Pancreas (tissue), 10 donors: ENCODE measurements at places on chromosomes 6 and 20. TPM values are rescaled to one million over a fixed set of nuclear protein-coding genes. Genes with fewer than 3 reads are reported as not detected.
A peak's percentile ranks its signal among the peaks of the same experiment; 100 is the strongest.

DNA sequence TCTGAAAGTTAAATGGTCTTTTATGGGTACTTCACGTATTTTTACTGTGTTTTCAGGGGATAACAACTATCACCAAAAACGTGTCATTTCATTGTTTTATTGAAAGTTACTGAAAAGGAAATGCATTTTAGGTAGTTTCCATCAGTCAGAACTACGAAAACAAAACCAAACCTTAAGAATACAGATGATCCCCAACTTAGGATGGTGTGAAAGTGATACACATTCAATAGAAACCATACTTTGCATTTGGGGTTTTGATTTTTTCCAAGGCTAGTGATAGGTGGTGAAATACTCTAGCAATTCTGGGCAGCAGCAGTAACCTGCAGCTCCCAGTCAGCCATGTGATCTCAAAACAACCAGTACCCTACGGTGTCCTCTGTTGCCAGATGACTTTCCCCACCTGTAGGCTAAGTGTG, 25.9 kb upstream of the EFHC1 start:
- no peak overlapping the region for H3K27ac ChIP-seq
- no peak overlapping the region for H3K4me3 ChIP-seq
- peaks cover 16% of the 10 kb centered on the region for H3K4me1 ChIP-seq
- no peaks in the 10 kb centered on the region for H3K36me3 ChIP-seq
- no peak for DNase-seq

DNA sequence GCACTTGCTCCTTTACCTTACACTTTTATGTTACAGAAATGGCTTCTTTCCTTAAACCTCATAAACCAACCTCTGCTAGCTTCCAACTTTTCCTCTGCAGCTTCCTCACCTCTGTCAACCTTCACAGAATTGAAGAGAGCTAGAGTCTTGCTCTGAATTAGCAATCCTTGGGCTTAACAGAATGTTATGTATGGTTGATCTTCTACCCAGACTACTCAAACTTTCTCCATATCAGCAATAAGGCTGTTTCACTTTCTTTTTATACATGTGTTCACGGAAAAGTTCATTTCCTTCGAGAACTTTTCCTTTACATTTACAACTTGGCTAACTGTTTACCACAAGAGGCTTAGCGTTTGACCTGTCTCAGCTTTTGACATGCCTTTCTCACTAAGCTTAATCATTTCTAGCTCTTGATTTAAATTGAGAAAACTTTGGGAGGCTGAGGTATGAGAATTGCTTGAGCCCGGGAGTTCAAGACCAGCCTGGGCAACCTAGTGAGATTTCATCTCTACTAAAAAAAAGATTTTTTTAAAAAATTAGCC, 207.3 kb downstream of the BMP7 start:
- H3K27ac ChIP-seq = no peak overlapping the region
- H3K4me1 ChIP-seq = no peaks in the 10 kb centered on the region
- no peaks in the 10 kb centered on the region for H3K27me3 ChIP-seq

DNA sequence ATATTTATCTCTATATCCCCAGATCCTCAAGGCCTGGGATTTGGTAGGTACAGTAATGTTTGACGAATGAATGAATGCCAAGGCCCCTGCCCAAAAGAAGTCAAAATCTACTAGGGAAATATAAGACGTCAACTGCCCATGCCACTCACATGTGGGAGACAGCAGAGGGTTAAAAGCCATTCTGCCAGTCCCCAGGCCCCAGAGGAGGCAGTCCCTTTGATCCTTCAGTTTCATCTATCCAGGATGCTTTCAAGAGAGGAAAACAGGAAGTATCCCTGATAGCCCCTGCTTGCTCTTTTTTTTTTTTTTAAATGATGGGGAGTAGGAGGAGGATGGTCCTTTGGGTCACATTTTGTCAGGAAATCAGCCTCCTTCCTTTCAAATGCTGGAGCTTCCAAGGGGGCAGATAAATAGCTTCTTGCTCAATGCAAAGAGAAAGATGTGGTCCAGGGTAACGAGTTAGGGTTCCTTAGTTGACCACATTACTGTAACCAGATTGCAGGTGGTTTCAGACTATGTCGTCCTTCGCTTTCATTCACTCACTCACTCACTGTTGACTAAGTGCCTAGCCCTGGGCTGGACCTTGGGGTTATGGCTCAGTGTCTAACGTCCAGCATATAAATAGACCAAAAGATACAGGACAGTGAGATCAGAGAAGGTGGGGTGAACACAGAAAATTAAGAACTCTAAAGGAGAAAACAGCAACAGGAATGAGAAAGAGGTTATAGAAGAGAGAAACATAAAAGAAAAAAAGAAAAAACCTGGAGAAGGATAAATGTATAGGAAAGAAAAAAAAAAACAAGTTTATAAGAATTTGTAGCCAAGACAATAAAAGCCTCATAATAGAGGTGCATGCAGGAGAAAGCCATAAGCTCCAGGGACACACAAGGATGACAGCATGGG, 64.6 kb upstream of the PIM1 start:
- peak overlapping the region; percentile 85 for H3K27ac ChIP-seq
- no peak overlapping the region for H3K4me3 ChIP-seq
- H3K4me1 ChIP-seq = peaks cover 17% of the 10 kb centered on the region
- no peaks in the 10 kb centered on the region for H3K27me3 ChIP-seq

GRCh38 chr6:13044896-13045295, 283.4 kb downstream of the TBC1D7 start:
- no peak overlapping the region for H3K4me3 ChIP-seq
- no peak for DNase-seq
- no peaks in the 10 kb centered on the region for H3K4me1 ChIP-seq
- H3K36me3 ChIP-seq = no peaks in the 10 kb centered on the region
- no peaks in the 10 kb centered on the region for H3K27me3 ChIP-seq

- H3K4me1 ChIP-seq = no peaks in the 10 kb centered on the region
- no peak for DNase-seq
- no peaks in the 10 kb centered on the region for H3K36me3 ChIP-seq
- no peak overlapping the region for H3K27ac ChIP-seq
- H3K27me3 ChIP-seq = no peaks in the 10 kb centered on the region
Measured at GRCh38 chr6:3277251-3277650, 18.5 kb downstream of the PSMG4 start.

- no peak for DNase-seq
- H3K27ac ChIP-seq = no peak overlapping the region
- no peaks in the 10 kb centered on the region for H3K36me3 ChIP-seq
- H3K27me3 ChIP-seq = no peaks in the 10 kb centered on the region
- no peak overlapping the region for H3K4me3 ChIP-seq
Measured at GRCh38 chr6:37054580-37054979, 49.1 kb downstream of the FGD2 start.

- H3K36me3 ChIP-seq = no peaks in the 10 kb centered on the region
- H3K27me3 ChIP-seq = no peaks in the 10 kb centered on the region
- no peak for DNase-seq
Measured at GRCh38 chr20:23135449-23136420, 49.6 kb upstream of the CD93 start.

- no peak overlapping the region for H3K27ac ChIP-seq
- H3K36me3 ChIP-seq = no peaks in the 10 kb centered on the region
- H3K4me3 ChIP-seq = no peak overlapping the region
- H3K4me1 ChIP-seq = peaks cover 18% of the 10 kb centered on the region
- no peaks in the 10 kb centered on the region for H3K27me3 ChIP-seq
Measured at GRCh38 chr6:79070206-79070825, 7.7 kb downstream of the PHIP start.

GRCh38 chr20:40673442-40673841, 15.6 kb downstream of the MAFB start:
- peaks cover 15% of the 10 kb centered on the region for H3K4me1 ChIP-seq
- H3K36me3 ChIP-seq = no peaks in the 10 kb centered on the region
- no peak overlapping the region for H3K4me3 ChIP-seq
- H3K27ac ChIP-seq = peak overlapping the region; percentile 9
- H3K27me3 ChIP-seq = no peaks in the 10 kb centered on the region

GRCh38 chr20:45538209-45538799, 978 bp downstream of the WFDC6 start:
- H3K4me1 ChIP-seq = no peaks in the 10 kb centered on the region
- H3K27me3 ChIP-seq = no peaks in the 10 kb centered on the region
- no peaks in the 10 kb centered on the region for H3K36me3 ChIP-seq

DNA sequence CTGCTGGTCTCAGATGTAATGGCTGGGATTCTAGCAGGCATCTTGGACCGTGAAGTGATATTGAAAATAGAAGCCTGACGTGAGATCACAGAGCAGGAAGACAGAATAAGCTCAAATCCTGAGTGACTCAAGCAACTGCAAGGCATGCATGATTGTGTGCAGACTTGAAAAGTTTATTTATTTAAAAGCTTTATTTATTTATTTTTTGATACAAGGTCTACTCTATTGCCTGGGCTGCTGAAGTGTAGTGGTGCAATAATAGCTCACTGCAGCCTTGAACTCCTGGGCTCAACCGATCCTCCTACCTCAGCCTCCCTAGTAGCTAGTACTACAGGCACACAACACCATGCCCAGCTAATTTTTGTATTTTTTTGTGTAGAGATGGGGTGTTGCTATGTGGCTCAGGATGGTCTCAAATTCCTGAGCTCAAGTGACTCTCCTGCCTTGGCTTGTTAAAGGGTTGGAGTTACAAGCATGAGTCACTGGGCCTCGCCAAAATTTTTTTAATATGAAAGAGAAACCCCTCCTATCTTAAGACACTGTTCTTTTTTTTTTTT, 40.1 kb upstream of the RNF144B start:
- no peaks in the 10 kb centered on the region for H3K27me3 ChIP-seq
- H3K27ac ChIP-seq = no peak overlapping the region
- DNase-seq = no peak
- no peaks in the 10 kb centered on the region for H3K36me3 ChIP-seq
- H3K4me1 ChIP-seq = no peaks in the 10 kb centered on the region

DNA sequence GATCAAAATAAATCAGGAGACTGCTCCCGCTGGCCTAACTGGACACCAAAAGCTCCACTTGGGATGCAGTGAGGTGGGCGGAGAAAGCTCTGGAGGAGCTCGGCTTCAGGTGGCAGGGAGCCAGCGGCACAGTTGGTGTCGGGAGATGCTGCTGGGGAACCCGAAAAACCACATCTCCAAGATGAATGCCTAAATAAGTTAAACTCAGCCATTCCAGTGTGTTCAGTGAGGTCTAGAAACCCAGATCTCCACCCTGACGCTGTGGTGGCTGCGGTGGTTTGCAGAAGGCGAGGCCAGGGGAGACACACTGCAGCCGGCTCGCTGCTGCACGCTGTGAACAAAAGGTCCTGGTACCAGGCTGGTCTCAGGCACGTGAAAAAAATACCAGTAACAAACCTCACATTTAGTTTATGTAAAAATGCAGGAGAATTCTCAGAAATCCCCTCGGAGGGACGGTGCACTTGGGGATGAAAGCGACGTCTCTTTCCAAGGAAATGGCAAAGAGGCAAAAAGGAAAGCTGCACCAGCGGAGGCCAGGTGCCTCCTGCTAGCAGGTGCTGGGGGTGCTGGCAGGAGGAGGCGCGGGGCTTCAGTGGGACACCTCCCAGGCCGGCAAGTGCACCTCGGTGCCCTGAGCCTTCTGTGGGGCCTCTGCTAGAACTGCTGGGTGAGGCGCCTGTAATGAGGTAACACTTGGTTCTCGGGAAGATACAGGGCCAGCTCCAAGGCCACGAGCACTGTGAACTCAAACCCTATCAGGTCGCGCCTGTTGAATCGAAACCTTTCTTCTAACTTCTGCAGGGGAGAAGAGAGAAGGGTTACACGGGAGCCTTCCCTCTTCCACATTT, 3.6 kb downstream of the RPS21 start:
- no peak overlapping the region for H3K4me3 ChIP-seq
- no peaks in the 10 kb centered on the region for H3K36me3 ChIP-seq
- H3K27ac ChIP-seq = no peak overlapping the region
- H3K27me3 ChIP-seq = no peaks in the 10 kb centered on the region

DNA sequence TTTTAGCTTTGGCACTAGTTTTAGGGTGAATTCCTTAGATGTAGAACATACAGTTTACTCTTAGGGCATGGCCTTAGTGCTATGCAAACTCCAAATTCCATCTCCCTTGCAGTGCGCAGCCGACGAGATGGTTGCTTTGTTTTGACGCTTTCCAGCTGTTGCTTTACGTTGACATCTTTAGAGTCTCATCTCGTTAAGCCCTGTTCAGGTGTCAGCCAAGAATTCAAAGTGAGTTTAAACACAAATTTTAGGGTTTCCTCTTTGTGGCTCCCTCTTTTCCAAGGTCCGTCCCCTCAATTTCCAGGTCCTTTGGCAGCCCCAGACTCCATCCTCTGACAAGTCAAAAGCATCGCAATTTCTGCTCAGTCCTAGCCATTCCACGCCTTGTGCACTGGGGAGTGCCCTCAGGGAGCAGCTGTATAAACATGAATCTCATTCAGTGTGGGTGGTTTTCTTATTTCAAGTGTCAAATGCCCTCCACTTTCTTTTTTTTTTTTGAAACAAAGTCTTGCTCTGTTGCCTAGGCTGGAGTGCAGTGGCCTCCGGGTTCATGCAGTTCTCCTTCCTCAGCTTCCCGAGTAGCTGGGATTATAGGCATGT, 14.1 kb upstream of the MAK start:
- H3K27ac ChIP-seq = no peak overlapping the region
- DNase-seq = no peak
- H3K36me3 ChIP-seq = no peaks in the 10 kb centered on the region
- H3K27me3 ChIP-seq = no peaks in the 10 kb centered on the region

GRCh38 chr6:125906158-125906998, 50.2 kb upstream of the HINT3 start:
- peaks cover 5% of the 10 kb centered on the region for H3K4me1 ChIP-seq
- no peak overlapping the region for H3K27ac ChIP-seq
- H3K36me3 ChIP-seq = no peaks in the 10 kb centered on the region
- no peaks in the 10 kb centered on the region for H3K27me3 ChIP-seq
- H3K4me3 ChIP-seq = no peak overlapping the region
- peak; percentile 22 for DNase-seq

GRCh38 chr6:37104824-37105147, 65.2 kb upstream of the PIM1 start:
- H3K4me3 ChIP-seq = no peak overlapping the region
- no peaks in the 10 kb centered on the region for H3K27me3 ChIP-seq
- DNase-seq = no peak
- H3K4me1 ChIP-seq = peaks cover 17% of the 10 kb centered on the region
- no peak overlapping the region for H3K27ac ChIP-seq

GRCh38 chr6:137156650-137157049, 16.8 kb downstream of the IL22RA2 start:
- no peak overlapping the region for H3K27ac ChIP-seq
- no peak overlapping the region for H3K4me3 ChIP-seq
- no peaks in the 10 kb centered on the region for H3K36me3 ChIP-seq
- H3K27me3 ChIP-seq = no peaks in the 10 kb centered on the region
- H3K4me1 ChIP-seq = no peaks in the 10 kb centered on the region

DNA sequence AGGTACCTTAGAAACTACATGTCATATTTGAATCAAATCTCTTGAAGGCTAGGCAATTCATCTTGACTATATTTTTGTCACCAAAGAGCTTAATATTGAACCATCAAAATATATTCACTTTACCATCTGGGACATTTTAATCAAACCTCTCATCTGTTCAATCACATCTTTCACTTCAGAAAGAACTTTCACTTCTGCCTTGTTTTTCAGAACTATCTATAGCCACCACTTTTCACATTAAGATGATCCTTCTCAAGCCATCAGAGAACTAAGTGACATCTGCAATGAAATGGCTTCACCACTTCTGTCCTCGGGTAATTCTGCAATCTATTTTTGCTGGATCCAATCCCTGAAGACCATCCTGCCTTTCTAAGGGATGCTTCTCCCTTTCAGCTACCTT, 57.8 kb downstream of the OR2B2 start:
- H3K27me3 ChIP-seq = no peaks in the 10 kb centered on the region
- H3K4me1 ChIP-seq = no peaks in the 10 kb centered on the region
- no peak overlapping the region for H3K27ac ChIP-seq

IPCEF1 gene
- polyA plus RNA-seq = 0.87 TPM

MYBL2 gene
- polyA plus RNA-seq = 14.5 TPM

TSHZ2 gene
- 4.5 TPM for polyA plus RNA-seq

OR2J1 gene
- not detected for polyA plus RNA-seq

ID4 gene
- 15.7 TPM for polyA plus RNA-seq

KCNS1 gene
- polyA plus RNA-seq = 0.05 TPM

COL21A1 gene
- polyA plus RNA-seq = 0.87 TPM

SYCP2 gene
- 4.0 TPM for polyA plus RNA-seq

GSTA3 gene
- not detected for polyA plus RNA-seq

NRM gene
- 23.6 TPM for polyA plus RNA-seq

IL17A gene
- polyA plus RNA-seq = not detected

CTAGE9 gene
- polyA plus RNA-seq = not detected
